Upper lobe of left lung (tissue), 6 donors: ENCODE measurements at places on chromosomes 6 and 20. TPM values are rescaled to one million over a fixed set of nuclear protein-coding genes. Genes with fewer than 3 reads are reported as not detected.

The GSTA1 gene
- total RNA-seq, result 3.3 TPM

DNA sequence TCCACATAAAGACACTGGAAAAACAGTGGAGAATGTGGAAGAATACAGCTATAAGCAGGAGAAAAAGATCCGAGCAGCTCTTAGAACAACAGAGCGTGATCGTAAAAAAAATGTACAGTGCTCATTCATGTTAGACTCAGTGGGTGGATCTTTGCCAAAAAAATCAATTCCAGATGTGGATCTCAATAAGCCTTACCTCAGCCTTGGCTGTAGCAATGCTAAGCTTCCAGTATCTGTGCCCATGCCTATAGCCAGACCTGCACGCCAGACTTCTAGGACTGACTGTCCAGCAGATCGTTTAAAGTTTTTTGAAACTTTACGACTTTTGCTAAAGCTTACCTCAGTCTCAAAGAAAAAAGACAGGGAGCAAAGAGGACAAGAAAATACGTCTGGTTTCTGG is 57.1 kb downstream of the MAP3K4 start:
- H3K4me3 ChIP-seq, result no peak overlapping the region
- no peaks in the 10 kb centered on the region for H3K27me3 ChIP-seq
- H3K36me3 ChIP-seq, result peaks cover 9% of the 10 kb centered on the region

The HLA-DQB1 gene
- 154 TPM for total RNA-seq

The ATP6V1G2 gene
- 0.76 TPM for total RNA-seq

The CSTF1 gene
- 23.1 TPM for total RNA-seq

DNA sequence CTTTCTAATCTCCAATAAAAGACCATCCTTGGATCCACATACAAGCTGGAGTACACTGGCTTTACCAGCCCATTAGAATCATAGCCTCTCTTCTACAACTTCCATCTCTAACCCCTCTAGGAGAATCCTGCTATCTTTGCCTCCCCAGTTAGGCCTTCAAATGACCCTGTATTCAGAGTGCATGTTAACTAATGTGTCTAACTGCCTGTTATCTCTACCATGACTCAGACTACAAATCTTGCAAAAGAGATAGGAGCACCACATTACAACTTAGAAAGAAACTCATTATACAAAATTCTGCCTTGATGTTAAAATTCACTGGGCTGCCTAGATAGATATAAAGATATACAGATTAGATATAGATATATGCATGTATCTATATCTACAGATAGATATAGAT is 28.2 kb downstream of the GPR63 start:
- H3K27me3 ChIP-seq, result no peaks in the 10 kb centered on the region
- no peak overlapping the region for H3K27ac ChIP-seq
- no peaks in the 10 kb centered on the region for H3K4me1 ChIP-seq
- DNase-seq, result no peak
- H3K4me3 ChIP-seq, result no peak overlapping the region

The DNMT3B gene
- total RNA-seq, result 0.76 TPM

- H3K4me3 ChIP-seq, result no peak overlapping the region
- no peaks in the 10 kb centered on the region for H3K4me1 ChIP-seq
- no peaks in the 10 kb centered on the region for H3K27me3 ChIP-seq
Measured at GRCh38 chr6:132084811-132085509, 133.8 kb upstream of the CCN2 start.

- no peaks in the 10 kb centered on the region for H3K27me3 ChIP-seq
- no peak overlapping the region for H3K4me3 ChIP-seq
- H3K36me3 ChIP-seq, result no peaks in the 10 kb centered on the region
- no peak for DNase-seq
Measured at GRCh38 chr6:10310330-10310653, 104.6 kb downstream of the TFAP2A start.

DNA sequence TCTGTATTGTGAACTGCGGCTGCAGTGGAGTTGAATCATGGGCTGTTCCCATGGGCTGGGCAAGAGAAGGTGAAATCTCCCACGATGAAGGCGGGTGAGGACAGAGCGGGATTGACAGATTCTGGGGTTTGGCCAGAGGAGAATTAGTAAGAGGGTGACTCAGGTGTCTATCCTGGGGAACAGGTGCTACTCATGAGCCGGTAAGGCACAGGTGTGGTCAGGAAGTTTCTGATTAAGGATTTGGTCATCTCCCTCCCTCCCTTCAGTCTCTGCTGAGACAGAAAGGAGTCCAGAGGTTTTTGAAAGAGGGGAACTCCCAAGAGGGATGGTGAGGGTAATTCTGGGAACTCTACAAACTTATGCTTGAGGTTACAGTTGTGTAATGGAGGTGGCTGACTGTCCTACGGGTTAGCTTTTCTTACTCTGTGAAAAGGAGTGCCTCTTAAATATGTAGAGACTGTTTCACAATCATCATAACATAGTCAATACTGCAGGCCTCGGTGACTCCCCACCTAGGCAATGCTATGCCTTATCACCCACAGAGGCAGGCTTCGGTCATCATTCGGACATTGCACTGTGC is 31.5 kb downstream of the SERPINB1 start:
- H3K36me3 ChIP-seq, result no peaks in the 10 kb centered on the region
- H3K4me1 ChIP-seq, result peaks cover 15% of the 10 kb centered on the region
- H3K27ac ChIP-seq, result peak overlapping the region; percentile 74
- peak; percentile 79 for DNase-seq
- H3K4me3 ChIP-seq, result no peak overlapping the region

GRCh38 chr6:41780551-41781365 is at the start of gene PRICKLE4:
PRICKLE4 (plus strand) TSS chr6:41780782; CDS start chr6:41783474, 2,692 bp downstream.
- H3K36me3 ChIP-seq, result no peaks in the 10 kb centered on the region
- no peaks in the 10 kb centered on the region for H3K27me3 ChIP-seq
- peak within 1 kb of the TSS; percentile 64 for H3K4me3 ChIP-seq
- peaks cover 52% of the 10 kb centered on the region for H3K4me1 ChIP-seq
- H3K27ac ChIP-seq, result peak within 1 kb of the TSS; percentile 70

DNA sequence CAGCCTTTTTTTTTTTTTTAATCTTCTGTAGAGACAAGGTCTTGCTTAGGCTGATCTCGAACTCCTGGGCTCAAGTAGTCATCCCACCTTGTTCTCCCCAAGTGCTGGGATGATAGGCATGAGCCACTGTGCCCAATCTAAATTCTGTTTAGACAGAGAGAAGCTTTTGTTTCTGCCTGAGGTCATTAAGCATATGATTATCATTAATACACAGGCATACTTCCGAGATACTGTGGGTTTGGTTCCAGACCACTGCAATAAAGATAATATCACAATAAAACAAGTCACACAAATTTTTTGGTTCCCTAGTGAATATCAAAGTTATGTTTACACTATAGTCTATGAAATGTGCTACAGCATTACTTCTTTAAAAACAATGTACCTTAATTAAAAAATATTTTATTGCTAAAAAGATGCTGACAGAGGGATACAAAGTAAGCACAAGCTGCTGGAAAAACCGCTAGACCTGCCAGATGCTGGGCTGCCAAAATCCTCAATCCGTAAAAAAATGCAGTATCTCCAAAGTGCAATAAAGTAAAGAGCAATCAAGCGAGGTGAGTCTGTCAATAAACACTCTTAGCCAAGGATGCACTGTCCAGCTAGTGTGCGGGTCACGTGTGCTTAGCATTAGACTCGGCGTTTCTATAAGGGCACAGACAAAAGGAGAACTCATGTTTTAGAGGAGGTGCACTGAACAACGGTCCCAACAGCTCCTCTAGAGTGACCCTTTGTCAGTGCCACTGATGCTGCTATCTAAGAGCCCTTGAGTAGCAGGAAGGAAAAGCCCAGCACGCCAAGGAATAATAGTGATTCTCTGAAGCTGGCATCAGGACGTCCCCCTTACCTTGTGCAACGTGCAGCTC is 16.1 kb downstream of the TXNDC5 start:
- H3K27ac ChIP-seq, result no peak overlapping the region
- no peaks in the 10 kb centered on the region for H3K27me3 ChIP-seq
- no peak overlapping the region for H3K4me3 ChIP-seq
- no peaks in the 10 kb centered on the region for H3K4me1 ChIP-seq
- no peak for DNase-seq

DNA sequence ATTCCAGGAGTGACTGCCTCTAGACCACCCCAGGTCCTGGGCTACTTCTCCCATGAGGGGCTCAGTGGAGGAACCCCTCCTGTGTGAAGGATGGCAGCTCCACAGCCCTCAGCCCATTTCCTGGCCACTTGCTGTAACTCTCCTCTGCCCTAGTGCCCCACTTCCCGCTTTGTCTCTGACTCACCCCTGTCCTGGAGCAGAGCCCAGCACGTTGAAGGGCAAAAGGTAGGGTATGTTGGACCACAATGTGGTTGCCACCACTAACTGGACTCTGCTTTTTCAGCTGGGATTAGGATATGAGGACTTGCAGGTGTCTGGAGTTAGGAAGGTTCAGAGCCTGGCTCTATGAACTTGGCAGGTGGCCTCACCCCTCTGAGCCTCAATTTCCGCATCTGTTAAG is 2.4 kb downstream of the MYBL2 start:
- H3K4me3 ChIP-seq, result no peak overlapping the region
- H3K36me3 ChIP-seq, result no peaks in the 10 kb centered on the region
- DNase-seq, result no peak
- H3K4me1 ChIP-seq, result peaks cover 9% of the 10 kb centered on the region
- no peaks in the 10 kb centered on the region for H3K27me3 ChIP-seq

DNA sequence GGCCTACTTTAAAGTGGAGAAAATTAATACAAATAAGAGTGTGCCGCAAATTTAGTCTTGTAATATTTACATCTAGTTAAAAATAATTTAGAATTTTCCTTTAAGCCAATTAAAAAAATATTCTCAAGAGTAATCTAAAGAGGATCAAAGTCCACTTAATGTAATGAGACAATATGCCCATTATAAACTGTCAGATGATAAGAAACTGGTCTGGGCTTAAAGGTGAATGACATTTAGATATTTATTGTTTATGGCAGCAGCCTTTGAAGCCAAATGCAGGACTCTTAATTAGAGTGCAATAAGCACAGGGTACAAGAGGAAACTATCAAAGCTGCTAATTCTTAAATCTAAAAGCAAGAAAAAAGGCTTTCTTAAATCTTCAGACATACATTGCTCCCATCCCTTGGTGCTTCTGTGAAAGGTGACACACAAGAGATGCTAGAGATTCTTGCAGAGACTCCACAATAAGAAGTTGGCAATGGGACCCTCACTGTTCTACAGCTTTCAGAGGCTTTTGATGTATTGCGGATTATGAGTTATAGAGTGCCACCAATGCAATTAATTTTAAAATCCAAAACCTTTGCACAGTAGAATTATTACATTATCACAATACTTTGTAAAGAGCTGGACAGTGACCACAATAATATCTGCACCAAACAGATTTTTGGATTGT is 116.1 kb downstream of the MAN1A1 start:
- DNase-seq, result no peak
- H3K4me1 ChIP-seq, result no peaks in the 10 kb centered on the region
- no peaks in the 10 kb centered on the region for H3K27me3 ChIP-seq
- no peak overlapping the region for H3K4me3 ChIP-seq
- H3K36me3 ChIP-seq, result no peaks in the 10 kb centered on the region

GRCh38 chr6:134073161-134073560 is 20.7 kb upstream of the SLC2A12 start:
- no peaks in the 10 kb centered on the region for H3K27me3 ChIP-seq
- DNase-seq, result no peak
- no peaks in the 10 kb centered on the region for H3K4me1 ChIP-seq
- H3K27ac ChIP-seq, result no peak overlapping the region

The RNF39 gene
- 2.9 TPM for total RNA-seq

- DNase-seq, result no peak
- H3K4me3 ChIP-seq, result no peak overlapping the region
- no peak overlapping the region for H3K27ac ChIP-seq
- no peaks in the 10 kb centered on the region for H3K27me3 ChIP-seq
Measured at GRCh38 chr6:161834426-161834825, 560.6 kb upstream of the AGPAT4 start.

DNA sequence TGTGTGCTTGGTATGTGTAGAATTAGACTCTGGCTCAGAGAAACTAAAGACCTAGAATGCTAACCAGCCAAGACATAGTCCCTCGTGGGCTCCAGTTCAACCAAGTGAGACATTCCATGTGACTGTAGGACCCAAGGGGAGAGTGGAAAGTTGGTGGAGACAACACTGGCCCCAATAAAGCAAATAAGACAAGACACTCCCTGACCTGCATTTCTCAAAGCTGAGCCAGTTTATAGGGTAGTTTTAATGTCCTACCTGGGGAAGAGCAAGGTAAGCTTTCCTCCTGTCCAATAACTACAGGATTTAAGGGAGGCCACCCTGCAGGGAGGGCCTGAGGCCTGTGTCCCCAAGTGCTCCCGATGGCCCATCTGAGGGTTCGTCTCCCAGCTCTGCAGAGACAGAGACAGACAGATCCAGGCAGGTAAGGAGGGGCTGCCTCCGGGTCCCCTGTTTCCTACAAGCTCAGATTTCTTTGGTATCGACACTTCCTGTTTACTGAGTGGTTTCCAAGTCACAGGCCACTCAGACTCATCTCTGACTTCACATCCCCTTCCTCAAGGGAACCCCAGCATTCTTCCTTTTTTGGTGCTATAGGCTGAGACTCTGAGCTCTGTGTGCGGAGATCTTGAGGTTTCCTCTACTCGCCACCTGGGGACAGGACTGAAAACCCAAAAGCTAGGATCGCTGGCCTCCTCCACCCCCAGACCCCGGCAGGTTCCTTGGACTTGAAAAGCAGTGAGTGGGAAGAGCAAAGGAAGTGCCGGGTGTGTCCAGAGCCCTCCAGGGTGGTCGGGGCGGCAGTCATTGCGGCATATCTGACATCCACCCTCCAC is 92.4 kb downstream of the PRND start:
- H3K4me3 ChIP-seq, result peak overlapping the region; percentile 41
- H3K27ac ChIP-seq, result peak overlapping the region; percentile 90
- DNase-seq, result no peak
- peaks cover 68% of the 10 kb centered on the region for H3K4me1 ChIP-seq
- H3K27me3 ChIP-seq, result no peaks in the 10 kb centered on the region

The TMC2 gene
- 0.37 TPM for total RNA-seq

GRCh38 chr6:20415712-20416454 is 14.2 kb downstream of the E2F3 start:
- DNase-seq, result no peak
- H3K36me3 ChIP-seq, result no peaks in the 10 kb centered on the region
- no peak overlapping the region for H3K4me3 ChIP-seq
- H3K4me1 ChIP-seq, result no peaks in the 10 kb centered on the region

DNA sequence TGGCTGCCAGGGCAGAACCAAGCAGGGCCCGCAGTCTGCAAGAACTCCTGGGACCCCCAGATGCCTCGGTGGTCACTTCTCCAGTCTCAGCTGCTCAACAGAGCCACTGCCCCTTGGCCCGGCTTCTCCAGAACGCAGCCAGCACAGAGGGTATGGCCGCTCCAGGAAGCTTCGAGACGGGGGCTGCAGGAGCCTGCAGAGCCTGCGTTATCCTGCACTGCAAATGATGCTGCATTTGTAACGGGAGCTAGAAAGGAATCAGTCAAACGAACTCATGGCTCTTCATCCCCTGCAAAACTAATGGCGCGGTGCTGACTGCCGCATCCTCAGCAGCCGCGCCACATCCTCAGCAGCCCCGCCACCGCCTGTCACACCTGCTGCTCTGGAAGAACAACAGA is 254.9 kb downstream of the TAF4 start:
- peaks cover 5% of the 10 kb centered on the region for H3K4me1 ChIP-seq
- no peaks in the 10 kb centered on the region for H3K36me3 ChIP-seq
- DNase-seq, result no peak
- H3K4me3 ChIP-seq, result no peak overlapping the region
- H3K27ac ChIP-seq, result no peak overlapping the region
